ENCODE measurements at places on chromosomes 5 and 9.

GRCh38 chr9:80076162-80076561 is 504.4 kb downstream of the TLE4 start:
- DNase-seq = no peak

GRCh38 chr5:174293481-174293880 is 248.0 kb downstream of the NSG2 start:
- DNase-seq = peak; percentile 33

DNA sequence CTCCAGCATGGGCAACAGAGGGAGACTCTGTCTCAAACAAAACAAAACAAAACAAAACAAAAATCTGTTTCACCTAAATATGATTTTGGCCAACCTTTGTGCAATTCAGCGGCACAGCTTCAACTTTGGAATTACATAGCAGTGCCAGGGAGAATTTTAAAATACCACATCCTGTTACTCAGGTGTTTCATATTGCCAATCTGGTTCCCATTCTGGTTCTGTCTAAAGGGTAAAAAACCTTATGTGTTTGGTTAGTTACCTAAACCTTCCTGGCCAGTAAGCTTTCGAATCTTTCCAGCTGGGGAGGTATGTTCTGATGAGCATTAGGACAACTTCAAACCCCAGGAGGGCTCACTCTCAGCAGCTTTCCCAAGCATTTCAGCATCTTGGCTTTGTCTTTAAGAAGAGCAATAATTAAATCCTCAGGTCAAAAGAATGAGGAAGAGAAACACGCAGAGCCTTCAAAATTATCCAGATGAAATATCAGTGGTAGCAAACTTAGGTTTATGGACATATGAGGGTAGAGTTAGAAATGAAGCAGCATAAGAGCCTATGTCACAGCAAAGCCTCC is 2.7 kb downstream of the DAB2 start:
- no peak for DNase-seq

DNA sequence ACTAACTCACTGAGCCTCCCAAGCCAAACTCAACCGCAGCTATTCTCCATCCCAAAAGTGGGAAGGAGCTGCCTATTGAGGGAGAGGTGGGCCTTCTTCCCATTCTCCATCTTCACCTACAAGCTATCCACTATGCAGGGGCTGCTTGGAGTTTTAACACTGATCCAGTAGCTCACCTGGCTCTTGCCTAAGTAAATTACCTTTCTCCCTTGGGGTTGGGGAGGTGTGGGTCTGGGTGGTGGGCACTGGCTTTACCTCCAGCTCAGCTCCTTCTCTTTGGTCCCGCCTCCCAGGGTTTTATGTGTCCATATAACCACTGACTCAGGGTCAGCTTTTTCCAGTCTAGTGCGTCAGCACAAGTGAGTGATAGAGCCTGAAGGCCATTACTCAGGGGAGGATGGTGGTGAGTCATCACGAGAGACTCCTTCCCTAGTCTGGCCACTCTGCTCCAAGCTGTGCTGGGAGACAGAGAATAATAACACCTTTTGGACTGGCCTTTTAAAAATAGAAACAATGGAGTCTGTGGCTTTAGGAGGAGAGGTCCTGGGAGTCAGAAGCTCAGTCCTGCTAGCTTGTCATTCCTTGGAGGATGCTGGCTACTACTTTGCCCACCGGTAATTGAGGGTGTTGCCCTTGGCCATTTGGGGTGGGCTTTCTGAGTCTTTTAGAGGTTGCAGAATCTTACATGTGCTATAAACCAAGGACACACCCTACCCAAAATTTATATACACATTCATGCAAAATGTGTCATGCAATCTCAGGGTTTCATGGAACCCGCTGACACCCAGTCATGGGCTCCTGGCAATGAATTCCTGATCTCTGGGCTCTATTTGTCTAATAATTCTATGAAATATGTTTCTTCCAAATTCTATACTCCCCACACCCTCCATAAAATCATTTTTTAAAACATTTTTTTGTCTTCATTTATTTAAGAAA is 35.6 kb upstream of the ATP6V1G1 start:
- DNase-seq = peak; percentile 99

- DNase-seq = no peak
These were observed 110.8 kb downstream of the PCSK1 start for GRCh38 chr5:96322217-96322616.

GRCh38 chr9:70438341-70438928 is 24.0 kb upstream of the KLF9 start:
- DNase-seq = no peak

GRCh38 chr5:88660947-88661805 is 221.8 kb downstream of the MEF2C start:
- peak; percentile 99 for DNase-seq

Data from islet precursor cell (in vitro differentiated cells).